Stimulated activated CD8-positive, alpha-beta memory T cell treated with anti-CD3 and anti-CD28 coated beads, Interleukin-7, amount 100 ng/mL, for 24 hours (primary cell): ENCODE measurements at places on chromosomes 4 and X.

DNA sequence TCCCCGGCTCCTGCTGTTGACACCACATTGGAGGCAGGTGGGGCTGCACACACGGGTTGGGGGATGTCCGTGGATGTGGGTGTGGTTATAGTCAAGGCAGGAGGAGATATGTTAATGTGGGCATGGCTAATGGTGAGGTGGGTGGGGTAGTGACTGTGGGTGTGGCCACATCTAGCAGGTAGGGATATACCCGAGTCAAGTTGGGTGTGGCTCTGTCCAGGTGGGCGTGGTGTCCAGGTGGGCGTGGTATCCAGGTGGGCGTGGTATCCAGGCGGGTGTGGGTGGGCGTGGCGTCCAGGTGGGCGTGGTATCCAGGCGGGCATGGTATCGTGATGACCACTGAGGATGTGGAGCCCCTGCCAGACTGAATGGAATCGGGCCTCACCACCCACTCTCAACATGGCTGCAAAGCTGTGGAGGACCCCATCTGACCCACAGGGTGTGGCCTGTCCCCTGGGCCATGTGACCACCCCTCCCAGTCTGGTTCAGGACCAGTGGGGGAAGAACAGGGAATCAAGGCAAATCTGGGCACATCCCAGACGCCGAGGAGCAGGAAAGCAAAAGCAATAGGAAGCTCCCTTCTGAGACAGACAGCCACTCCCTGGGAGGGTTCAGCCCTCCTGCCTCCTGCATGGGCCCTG is 21.0 kb downstream of the MAN2B2 start:
- DNase-seq: no peak

GRCh38 chr4:22672519-22672918 is 20.2 kb upstream of the GBA3 start:
- DNase-seq: no peak

GRCh38 chrX:18031726-18032375 is 170.8 kb upstream of the RAI2 start:
- DNase-seq: no peak

DNA sequence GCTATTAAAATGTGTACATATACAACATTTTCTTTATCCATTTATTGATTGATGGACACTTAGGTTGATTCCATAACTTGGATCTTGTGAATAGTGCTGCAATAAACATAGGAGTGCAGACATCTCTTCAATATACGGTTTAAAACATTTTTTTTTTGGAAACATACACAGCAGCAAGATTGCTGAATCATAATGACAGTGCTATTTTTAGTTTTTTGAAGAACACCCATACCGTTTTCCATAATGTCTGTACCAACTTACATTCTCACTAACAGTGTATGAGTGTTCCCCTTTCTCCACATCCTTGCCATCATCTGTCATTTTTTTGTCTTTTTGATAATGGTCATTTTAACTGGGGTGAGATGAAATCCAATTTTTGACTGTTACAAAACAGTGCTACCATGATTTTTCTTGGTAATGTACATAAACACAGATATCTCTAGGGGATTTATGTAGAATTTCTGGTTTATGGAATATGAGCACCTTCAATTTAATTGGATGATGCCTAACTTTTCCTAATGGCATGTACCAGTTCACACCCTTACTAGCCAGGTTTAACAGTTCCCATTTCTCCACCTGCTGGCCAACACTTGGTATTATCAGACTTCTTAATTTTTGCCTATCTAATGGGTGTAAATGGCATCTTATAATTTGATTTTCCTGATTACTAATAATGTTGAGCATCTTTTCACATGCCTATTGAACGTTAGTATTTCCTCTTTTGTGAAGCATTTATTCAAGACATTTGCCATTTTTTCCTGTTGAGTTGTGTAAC is 21.0 kb upstream of the TMSB15B start:
- no peak for DNase-seq

GRCh38 chrX:3791449-3791848 is 78.0 kb upstream of the PRKX start:
- DNase-seq: no peak

GRCh38 chrX:39896951-39897740 is 200.6 kb downstream of the BCOR start:
- no peak for DNase-seq

GRCh38 chrX:71636438-71637252 is 18.3 kb upstream of the CXCR3 start:
- DNase-seq: no peak

- DNase-seq: no peak
Measured at GRCh38 chr4:33334416-33334815, 2614.2 kb downstream of the PCDH7 start.

DNA sequence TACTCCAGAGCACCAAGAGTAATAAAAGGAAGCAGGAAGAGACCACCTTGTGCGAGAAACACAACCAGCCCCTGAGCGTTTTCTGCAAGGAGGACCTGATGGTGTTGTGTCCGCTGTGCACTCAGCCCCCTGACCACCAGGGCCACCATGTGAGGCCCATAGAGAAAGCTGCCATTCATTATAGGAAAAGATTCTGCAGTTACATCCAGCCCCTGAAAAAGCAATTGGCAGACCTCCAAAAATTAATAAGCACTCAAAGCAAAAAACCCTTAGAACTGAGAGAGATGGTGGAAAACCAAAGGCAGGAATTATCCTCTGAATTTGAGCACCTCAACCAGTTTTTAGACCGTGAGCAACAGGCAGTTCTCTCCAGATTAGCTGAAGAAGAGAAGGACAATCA is 5.7 kb downstream of the TRIM75 start:
- DNase-seq: no peak

DNA sequence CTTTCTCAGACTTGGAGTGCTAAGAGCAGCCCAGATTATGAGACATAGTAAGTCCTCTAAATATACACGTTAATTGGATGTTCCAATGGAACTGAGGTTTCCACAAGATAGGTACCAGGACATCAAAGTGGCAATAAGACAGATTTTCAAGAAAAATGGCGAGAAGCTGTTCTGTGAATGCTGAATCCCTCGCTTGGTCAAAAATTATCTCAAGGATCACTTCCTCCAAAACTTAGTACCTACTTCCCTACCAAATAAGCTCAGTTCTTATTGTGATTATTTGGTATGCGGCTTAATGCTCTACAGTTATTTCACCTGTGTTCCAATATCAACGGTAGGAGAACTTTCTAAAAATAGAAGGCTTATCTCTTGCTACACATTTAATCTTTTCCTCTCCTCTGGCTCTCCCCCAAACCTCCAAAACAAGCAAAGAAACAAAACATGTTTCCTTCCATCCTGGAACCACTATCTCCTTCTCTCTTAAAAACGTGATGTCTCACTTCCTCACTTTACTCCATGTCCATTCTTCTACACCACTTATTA is 14.7 kb downstream of the PDGFC start:
- DNase-seq: no peak

DNA sequence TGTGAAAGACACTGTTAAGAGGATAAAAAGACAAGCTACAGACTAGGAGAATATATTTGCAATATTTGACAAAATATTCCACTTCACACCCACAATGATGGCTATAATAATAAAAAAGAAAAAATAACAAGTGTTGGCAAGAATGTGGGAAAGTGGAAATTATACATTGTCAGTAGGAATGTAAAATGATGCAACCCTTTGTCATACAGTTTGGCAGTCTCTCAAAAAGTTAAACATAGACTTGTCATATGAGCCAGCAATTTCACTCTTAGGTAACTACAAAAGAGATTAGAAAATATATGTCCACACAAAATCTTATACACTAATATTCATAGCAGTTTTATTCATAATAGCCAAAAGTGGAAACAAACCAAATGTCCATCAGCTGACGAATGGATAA is 5.2 kb upstream of the RADX start:
- no peak for DNase-seq

DNA sequence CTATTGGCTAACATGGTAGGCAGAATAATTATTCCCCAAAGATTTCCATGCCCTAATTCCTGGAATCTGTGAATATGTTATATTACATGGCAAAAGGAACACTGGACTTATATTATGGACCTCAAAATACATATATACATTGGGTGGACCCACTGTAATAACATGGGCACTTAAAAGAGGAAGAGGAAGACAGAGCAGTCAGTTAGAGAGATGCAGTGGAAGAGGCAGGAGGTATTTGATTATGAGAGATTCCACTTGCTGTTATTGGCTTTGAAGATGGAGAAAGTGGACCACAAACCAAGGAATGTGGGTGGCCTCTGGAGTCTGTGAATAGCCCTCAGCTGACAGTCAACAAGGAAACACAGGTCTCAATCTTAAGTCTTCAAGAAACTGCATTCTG is 14.0 kb upstream of the ART3 start:
- DNase-seq: no peak

DNA sequence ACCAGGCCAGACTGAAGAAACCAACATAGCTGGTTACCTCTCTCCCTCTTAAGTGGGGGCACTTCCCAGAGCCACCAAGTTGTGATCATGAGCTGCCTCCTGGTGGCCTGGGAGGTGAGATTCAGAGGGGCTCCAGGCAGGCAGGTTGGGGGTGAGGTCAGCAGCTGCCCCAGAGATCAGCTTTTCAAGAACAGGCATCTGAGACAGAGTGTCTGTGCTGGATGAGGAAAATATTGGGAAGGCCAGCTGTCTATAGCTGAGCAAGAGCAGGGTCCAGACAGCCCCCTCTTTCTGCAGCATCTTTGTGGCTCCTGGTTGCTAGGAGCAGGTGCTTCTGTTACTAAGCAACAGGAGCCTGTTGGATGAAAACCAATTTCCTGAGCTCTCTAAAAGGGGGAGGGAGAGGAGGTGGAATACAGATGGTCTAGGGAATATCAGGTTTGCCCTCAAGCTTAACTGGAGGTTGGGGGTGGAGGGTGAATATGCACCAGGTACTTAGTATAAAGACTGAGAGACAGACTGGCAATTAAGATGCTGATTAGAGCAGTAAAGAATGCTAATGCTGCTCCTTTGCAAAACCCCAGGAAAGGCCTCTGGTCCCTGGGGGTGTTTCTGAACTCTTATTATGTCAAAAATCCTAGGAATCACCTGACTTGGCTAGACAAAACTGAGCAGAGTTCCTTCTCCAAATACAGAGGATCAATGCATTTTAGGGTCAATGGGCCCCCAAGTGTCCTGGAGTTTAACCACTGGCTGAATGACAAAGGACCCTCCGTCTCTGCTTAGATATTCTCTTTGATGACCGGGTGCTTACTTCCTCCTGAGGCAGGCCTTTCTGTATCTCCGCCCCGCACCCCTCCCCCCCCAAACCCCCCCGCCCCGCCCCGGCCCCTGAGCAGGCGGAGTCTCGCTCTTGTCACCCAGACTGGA is 21.4 kb downstream of the ZCCHC13 start:
- DNase-seq: no peak

GRCh38 chr4:16659694-16660093 is 238.8 kb downstream of the LDB2 start:
- DNase-seq: no peak

DNA sequence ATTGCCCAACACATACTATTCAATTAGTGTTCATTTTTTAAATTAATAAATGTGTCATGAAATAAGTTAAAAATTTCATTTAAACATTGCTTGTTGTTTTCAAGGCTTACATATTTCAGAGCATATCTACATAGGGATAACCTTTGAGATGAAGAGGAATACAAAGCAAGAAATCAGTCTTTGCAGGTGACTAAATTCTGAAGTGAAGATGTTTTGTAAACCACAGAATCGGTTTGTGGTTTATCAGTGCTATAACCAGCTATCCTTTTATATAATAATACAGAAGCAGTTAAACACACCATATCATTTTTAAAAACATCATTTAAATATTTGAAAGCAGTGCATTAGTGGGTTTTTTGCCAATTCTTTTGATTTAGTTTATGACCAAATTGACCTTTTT is 26.9 kb downstream of the FAM241A start:
- DNase-seq: no peak

DNA sequence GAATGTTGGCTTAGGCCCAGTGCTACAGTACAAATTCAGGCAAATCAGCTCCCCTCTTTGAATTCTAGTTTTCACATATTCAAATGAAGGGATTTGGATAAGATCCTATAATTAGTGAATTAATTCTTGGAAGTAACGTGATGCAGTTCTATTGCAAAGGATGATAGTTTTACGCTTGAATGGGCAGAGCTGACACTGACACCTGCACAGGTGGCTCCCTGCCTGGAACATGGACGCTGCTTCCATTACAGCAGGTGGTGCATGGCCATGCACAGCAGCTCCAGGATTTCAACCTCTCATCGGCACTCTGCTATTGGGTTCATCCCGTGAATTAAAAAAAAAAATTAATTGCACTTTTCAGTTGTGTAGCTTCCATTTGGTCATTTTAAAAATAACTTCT is 28.4 kb upstream of the RPS6KA6 start:
- no peak for DNase-seq

DNA sequence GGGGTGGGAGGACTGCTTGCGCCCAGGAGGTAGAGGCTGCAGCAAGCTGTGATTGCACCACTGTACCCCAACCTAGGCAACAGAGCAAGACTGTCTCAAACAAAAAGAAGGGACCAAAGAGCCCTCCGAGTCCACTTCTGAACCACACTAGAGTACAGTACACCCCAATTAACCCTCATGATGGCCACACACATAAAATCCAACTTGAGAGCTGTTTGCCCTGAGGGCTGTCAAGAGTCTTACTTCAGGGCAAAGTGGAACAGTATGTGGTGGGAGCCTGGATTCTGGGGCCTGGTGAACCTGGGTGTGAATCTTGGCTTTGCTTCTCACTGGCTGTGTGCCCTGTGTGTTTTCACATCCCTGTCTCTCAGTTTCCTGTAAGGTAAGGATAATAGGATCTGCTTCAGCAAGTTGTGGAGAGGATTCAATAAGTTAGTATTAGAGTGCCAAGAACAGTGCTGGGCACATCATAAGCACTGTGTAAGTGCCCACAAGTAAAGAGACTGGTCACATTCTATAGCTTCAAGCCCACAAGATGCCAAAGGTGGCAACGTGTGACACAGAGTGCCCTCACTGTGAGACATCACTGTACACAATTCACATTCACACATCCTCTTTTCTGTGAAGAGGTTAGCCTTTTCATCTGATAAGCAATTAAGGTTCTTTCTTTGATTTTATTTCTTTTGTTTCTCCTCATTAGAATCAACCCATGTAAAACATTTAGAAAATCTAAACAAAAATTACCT is 52.1 kb downstream of the LEF1 start:
- no peak for DNase-seq

GRCh38 chr4:178917756-178918155 is 1475.5 kb upstream of the AGA start:
- no peak for DNase-seq

DNA sequence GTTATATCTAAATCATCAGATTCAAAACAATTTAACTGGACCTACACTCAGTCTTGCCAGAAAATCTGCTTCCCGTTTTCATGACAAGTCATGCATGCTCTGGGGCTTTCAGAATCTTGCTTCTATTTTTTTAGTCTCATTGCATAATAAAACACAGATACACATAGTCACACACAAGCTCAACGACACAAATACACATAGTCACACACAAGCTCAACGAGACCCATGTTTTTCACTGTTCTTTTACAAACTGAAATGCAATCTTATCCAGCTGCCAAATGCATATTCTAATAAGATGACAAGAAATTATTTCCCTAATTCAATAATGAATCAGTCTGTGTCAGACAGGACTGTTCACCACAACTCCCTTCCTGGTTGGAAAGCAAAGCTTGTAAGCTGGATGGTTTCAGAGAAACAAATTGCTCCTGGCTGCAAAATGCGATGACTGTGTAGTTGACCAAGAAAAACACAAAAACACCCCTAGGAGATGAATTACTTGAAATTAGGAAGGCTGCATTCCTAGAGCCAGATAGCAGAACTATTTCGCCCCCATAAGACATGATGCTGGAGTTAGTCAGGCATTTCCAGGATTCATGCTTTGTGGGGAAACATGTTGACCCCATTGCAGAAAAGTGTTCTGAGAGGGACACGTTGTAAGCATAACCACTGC is 208.7 kb downstream of the CHIC2 start:
- DNase-seq: no peak

GRCh38 chr4:173398220-173398619 is 696 bp downstream of the SCRG1 start:
- DNase-seq: no peak
